Activated T-cell treated with anti-CD3 and anti-CD28 coated beads for 24 hours (primary cell): ENCODE measurements at places on chromosomes 6 and 20.

DNA sequence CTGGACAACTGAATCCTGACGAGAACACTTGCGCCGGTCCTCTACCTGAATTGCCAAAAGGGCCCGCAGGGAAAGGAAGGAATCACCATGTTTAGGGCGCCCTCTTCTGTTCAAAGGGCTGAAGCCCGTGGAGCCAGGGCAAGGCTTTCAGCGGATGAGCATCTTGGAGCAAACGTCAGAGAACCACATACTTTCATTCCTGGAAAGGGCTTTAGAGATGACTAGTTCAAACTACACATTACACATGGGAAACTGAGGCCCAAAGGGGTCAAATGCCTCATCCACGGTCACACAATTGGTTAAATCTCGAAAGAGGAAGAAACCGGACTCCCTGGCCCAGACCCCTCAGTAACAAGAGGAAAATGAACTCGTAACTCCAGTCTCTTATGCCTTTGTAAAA lies 11.5 kb upstream of the ZNF133 start:
- DNase-seq, result peak; percentile 48

GRCh38 chr6:127484212-127484863 lies 25.1 kb upstream of the KIAA0408 start:
- no peak for DNase-seq

GRCh38 chr6:33206864-33207551 lies 1.3 kb upstream of the RING1 start:
- no peak for DNase-seq

DNA sequence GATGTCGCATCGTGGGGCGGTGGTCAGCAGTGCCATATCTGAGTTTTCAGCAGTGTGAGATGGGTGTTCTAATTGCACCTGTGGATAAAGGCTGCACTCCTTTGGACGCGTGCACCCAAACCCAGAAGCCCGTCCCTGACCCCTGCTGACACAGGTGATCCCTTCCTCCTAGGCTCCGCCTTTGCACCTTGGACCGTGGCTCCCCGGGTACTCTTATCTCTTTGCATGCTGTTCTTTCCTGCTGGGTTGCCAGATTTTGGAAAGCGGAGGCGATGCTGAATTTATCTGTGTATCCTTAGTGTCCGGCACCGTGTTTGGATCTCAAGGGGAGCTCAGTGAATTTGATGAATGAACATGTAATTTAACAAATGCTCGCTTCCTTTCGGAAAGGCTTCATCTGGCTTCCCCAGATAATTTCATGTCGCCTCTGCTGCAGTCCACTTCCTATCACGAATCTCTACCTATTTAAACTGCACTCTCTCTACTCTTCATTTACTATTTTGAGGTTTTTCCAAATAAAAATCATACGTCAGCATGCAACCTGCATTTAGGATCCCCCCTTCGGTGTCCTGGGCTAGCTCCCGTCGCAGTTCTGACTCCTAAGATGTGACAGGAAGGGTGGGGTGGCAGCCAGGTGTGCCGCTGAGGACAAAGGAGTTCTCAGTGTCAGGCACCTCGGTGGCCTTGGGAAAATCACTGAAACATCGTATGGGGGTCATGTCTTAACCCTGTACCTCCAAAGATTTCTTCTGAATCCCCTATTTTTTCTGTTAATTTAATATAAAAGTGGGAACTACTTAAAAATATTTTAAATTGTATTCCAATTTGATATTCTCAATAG lies 753 bp upstream of the PERP start:
- no peak for DNase-seq

- no peak for DNase-seq
Measured at GRCh38 chr6:168785720-168786511, 344.9 kb downstream of the SMOC2 start.

DNA sequence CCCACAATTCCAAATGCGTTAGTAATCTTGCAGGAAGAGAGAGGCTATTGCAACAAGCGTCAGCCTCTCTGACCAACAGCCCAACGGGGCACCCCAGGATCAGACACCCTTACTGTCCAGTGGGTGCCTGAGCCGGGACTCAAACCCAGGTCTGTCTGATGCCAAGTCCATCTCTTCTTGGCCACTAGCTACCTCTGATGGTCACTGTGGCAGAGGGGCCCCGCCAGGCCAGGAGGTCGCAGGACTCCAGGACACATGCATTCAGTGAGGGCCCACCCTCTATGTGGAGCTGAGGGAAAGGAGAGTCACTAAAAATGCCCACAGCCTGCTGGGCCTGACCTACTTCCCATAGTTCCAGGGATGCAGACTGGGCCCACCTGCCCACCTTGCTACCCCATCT lies 83.3 kb downstream of the PREX1 start:
- no peak for DNase-seq
